ENCODE measurements at places on chromosomes 7 and 10.

- DNase-seq: no peak
Measured at GRCh38 chr7:4951903-4952636, 6.9 kb downstream of the MMD2 start.

GRCh38 chr7:69078997-69079769, 519.1 kb upstream of the AUTS2 start:
- DNase-seq: no peak

- no peak for DNase-seq
Measured at GRCh38 chr7:124072603-124073309, 39.9 kb upstream of the TMEM229A start.

- no peak for DNase-seq
Measured at GRCh38 chr7:6479067-6479466, 31.3 kb upstream of the DAGLB start.

Measured in Right ventricle myocardium superior (tissue), 1 donor.